Aorta (tissue), 5 donors: ENCODE measurements at places on chromosomes 5 and 9. TPM values are rescaled to one million over a fixed set of nuclear protein-coding genes. Genes with fewer than 3 reads are reported as not detected.

Gene GRIN3A
- total RNA-seq = 0.13 TPM

Gene SUSD1
- 13.9 TPM for total RNA-seq

Gene PRLR
- total RNA-seq = 3.2 TPM

Gene FBXL7
- 19.9 TPM for total RNA-seq

Gene LMX1B
- total RNA-seq = 1.6 TPM

Gene OGN
- 318 TPM for total RNA-seq

Gene ZNF879
- total RNA-seq = 6.1 TPM

Gene OBP2A
- total RNA-seq = not detected

DNA sequence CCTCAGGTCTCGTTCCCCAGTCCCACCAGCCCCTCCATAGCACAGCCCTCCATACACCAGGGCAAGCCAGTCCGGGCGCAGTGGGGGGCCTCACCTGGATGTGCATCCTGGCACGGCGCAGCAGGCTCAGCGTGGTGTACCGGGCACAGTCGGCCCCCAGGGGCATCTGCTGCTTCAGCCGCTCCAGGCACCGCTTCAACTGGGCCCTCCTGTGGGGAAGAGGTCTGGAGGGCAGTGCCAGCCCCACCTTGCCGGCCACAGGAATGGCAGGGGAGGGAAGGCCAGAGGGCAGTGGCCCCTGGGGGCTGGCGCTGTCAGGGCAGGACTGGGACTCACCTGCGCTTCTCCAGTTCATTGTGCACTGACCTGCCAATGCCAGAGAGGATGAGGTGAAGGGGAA lies 1.4 kb downstream of the MXD3 start:
- H3K4me3 ChIP-seq = no peak overlapping the region
- no peaks in the 10 kb centered on the region for H3K36me3 ChIP-seq
- no peak overlapping the region for H3K27ac ChIP-seq
- no peaks in the 10 kb centered on the region for H3K27me3 ChIP-seq

GRCh38 chr5:164148292-164148691 lies 642.9 kb downstream of the MAT2B start:
- no peak overlapping the region for H3K27ac ChIP-seq
- no peaks in the 10 kb centered on the region for H3K27me3 ChIP-seq
- no peak overlapping the region for H3K4me3 ChIP-seq
- no peaks in the 10 kb centered on the region for H3K36me3 ChIP-seq
- no peaks in the 10 kb centered on the region for H3K4me1 ChIP-seq
- no peak for DNase-seq

DNA sequence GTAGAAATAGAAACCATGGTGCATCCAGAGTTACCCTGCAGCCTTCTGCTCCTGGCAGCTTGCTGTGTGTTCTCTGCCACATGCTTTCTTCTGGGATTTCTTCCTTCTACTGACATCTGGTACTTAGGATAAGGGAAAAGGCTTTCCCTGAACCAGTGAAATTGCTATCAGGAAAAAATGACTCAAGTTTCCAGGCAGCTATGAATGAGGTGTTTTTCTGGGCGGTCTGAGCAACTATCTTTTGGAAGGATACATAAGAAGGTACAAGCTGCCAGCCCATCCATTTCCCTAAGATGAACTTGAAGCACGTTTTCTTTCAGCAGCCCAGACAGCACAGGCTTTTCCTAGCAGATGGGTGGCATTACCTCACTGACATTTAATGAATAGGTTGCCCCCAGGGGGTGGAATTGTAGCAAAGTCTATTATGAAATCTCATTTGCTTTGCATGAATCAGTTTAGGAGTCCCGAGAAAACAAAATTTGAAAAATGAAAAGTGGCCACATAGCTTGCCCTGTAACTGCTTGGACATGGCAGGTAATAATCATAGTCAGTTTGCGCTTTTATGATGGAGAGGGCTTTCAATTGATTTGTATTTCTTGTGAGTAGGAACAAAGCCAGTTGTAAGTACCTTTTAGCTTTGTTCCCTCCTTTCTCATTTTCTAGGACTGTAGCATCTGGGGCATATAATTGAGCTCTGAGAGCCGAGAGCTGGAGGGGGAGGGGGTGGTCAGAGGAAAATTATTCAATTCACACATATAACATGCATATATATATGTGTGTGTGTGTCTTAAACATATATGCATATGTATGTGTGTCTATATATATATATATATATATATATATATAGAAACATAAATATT lies 108.5 kb downstream of the C9orf152 start:
- peaks cover 15% of the 10 kb centered on the region for H3K4me1 ChIP-seq
- no peaks in the 10 kb centered on the region for H3K27me3 ChIP-seq
- H3K36me3 ChIP-seq = peaks cover 3% of the 10 kb centered on the region

DNA sequence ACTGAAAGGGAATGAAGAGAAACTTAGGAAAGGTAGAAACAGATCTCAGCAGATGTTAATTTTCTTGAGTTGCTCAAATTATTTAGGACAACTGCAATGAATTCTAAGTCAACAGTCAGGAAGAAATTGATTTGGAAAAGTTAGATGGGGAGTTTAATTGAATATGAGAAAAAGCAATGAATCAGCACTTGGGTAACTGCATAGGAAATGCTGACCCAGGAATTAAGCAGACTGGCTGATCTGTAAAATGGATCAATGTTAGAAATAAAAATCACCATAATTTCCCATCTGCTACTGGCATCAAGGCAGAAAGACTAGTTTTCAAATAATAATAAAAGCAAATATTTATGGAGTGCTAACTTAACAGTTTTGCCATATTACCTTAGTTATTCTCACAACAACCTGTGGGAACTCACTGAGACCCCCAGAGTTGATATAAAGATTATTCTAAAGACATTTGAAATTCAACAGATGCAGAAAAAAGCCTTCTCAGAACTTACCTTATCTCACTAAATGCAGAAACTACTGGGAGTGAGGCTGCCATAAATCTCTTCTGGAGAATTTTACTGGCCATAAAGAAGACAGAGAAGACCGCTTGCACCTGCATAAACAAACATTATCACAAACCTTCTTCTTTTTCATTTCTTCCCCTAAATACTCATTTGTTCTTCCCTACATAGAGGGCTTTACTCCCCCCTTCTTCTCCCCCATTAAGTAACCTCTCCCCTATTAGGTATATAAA lies 22.8 kb upstream of the SLC12A2 start:
- no peak overlapping the region for H3K4me3 ChIP-seq
- no peaks in the 10 kb centered on the region for H3K36me3 ChIP-seq
- H3K27ac ChIP-seq = no peak overlapping the region
- H3K4me1 ChIP-seq = peaks cover 3% of the 10 kb centered on the region
- no peak for DNase-seq

- H3K4me1 ChIP-seq = no peaks in the 10 kb centered on the region
- no peaks in the 10 kb centered on the region for H3K27me3 ChIP-seq
- DNase-seq = no peak
Observed at GRCh38 chr5:117318528-117318927, 743.9 kb upstream of the SEMA6A start.

DNA sequence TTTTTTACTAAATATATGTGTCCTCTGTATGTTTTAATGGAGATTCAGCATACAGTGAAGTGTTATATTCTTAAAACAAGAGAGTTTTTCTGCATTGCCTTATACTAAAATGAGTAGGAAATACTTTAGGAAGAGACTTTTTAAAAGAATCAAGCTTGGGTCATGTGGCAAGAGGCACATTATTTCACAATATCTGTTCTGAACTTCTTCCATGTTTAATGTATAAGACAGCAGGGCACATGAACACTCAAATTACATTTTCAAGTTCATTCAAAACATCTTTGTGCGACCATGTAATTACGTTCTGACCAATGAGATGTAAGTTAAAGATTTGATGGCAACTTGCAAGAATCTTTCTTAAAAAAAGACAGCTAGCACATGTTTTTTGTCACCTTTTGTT lies 1055.9 kb downstream of the NR2F1-AS1 start:
- no peak overlapping the region for H3K4me3 ChIP-seq
- H3K27me3 ChIP-seq = no peaks in the 10 kb centered on the region
- no peaks in the 10 kb centered on the region for H3K36me3 ChIP-seq
- no peak for DNase-seq
- H3K27ac ChIP-seq = no peak overlapping the region
- no peaks in the 10 kb centered on the region for H3K4me1 ChIP-seq

DNA sequence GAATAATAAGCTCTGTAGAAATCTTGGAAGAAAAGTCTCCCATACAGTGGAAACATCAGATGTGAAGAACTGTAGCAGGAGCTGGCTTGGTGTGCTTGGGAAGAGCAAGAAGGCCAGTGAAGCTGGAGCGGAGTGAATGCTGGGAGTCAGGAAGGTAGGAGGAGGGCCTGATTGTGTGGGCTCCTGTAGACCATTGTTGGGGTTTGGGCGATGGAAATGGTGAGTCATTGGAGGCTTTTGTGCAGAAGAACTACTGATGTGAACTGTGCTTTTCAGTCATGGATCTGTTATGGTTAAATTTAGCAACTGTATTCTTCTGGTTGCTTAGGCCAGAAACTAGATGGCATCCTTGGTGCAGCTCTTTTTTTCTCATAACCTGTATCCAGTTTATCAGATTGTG lies 2.3 kb downstream of the ICE1 start:
- no peaks in the 10 kb centered on the region for H3K36me3 ChIP-seq
- peaks cover 7% of the 10 kb centered on the region for H3K4me1 ChIP-seq
- no peaks in the 10 kb centered on the region for H3K27me3 ChIP-seq
- no peak for DNase-seq
- H3K4me3 ChIP-seq = no peak overlapping the region

DNA sequence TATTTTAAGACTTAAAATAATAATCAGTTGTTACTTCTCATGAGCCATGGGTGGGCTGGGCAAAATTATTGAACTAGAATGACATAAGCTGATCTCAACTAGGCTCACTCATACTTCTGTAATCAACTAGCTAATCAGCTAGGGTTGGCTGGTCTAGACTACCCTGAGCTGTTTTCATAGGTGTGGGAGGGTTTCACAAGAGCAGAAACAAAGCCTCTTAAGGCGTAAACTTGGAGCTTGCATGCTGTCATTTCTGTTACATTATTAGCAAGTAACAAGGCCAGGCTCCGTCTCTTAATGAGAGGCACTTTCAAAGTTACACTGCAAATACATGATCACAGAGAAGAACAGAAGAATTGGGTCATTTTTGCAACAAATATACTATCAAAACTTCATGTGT lies 57.2 kb upstream of the GHR start:
- H3K27ac ChIP-seq = no peak overlapping the region
- no peak overlapping the region for H3K4me3 ChIP-seq
- no peak for DNase-seq
- H3K27me3 ChIP-seq = no peaks in the 10 kb centered on the region

- DNase-seq = no peak
- no peaks in the 10 kb centered on the region for H3K4me1 ChIP-seq
- no peaks in the 10 kb centered on the region for H3K27me3 ChIP-seq
- no peak overlapping the region for H3K27ac ChIP-seq
- H3K36me3 ChIP-seq = no peaks in the 10 kb centered on the region
Observed at GRCh38 chr9:103068753-103069152, 73.6 kb downstream of the CYLC2 start.

GRCh38 chr9:106880081-106880480 lies 17.1 kb downstream of the ZNF462 start:
- no peaks in the 10 kb centered on the region for H3K27me3 ChIP-seq
- no peak overlapping the region for H3K27ac ChIP-seq

DNA sequence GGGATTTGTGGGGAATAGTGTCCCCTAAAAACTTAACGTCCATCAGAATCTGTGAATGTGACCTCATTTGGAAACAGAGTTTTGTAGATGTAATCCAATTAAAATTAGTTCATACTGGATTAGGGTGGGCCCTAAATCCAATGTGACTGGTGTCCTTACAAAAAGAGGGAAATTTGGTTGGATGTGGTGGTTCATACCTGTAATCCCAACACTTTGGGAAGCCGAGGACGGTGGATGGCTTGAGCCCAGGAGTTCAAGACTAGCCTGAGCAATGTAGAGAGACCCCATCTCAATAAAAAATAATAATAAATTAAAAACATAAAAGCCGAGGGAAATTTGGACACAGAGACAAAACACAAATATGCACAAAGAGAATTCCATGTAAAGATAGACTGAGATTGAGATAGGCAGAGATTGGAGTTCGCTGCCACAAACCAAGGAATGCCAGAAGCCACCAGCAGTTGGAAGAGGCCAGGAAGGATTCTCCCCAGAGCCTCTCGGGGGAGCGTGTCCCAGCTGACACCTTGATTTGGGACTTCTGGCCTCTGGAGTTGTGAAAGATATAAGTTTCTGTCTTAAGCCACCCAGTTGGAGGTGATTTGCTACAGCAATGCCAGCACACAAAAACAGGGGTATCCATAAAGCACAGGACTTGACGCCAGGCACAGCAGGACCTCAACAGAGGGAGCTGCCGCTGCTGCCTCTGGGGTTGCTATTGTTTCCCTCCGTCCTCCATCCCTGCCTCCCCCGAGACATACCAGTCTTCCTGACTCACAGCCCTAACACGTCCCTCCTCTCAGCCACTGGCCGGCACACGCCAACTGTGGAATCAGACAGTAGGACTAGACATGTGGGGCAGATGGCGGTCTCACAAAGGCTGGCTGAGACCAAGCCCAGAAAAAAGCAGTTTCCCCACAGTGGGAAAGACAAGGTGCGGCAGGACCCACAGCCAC lies 73.8 kb upstream of the IL17B start:
- no peaks in the 10 kb centered on the region for H3K27me3 ChIP-seq
- DNase-seq = peak; percentile 92
- no peaks in the 10 kb centered on the region for H3K36me3 ChIP-seq
- H3K27ac ChIP-seq = peak overlapping the region; percentile 43

GRCh38 chr5:109935833-109936490 lies 246.2 kb downstream of the MAN2A1 start:
- no peaks in the 10 kb centered on the region for H3K4me1 ChIP-seq

DNA sequence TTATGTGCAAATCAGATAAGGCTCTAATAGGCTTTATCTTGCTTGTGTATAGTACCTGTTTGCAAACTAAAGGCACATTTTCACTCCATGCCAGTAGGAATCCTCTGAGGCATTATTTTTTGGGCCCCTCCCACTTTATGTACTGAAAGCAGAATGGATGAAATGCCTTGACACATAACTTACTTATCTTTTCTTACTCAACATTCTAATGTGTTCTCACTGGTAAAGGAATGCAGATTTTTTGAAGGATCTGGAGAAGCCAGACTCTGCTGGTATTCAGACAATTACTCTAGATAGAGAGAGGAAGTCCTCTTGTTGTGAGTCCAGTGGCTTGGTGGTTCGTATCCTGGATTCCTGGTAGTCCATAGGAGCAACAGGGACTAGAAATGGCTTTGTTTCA lies 336.7 kb downstream of the CCDC171 start:
- H3K4me1 ChIP-seq = no peaks in the 10 kb centered on the region
- H3K27me3 ChIP-seq = no peaks in the 10 kb centered on the region

DNA sequence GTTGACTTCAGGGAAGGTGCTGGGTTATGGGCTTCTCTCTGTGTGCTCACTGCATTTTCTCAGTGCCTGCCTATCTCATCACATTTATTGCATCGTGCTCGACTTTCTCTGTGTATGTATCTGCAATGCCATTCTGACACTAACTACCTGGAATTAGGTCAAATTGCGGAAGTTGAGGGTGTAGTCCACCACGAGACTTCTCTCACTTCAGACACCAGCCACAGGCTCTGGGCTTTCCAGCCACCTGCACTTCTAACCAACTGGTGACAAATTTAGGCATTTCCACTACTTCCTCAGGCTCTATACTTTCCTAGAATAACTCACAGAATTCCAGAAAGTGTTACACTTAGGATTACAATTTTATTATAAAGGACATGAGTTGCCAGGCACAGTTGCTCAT lies 188.6 kb upstream of the ZNF608 start:
- no peaks in the 10 kb centered on the region for H3K27me3 ChIP-seq
- no peak overlapping the region for H3K27ac ChIP-seq
- H3K4me1 ChIP-seq = no peaks in the 10 kb centered on the region
